ENCODE measurements at places on chromosomes 7 and 10.

DNA sequence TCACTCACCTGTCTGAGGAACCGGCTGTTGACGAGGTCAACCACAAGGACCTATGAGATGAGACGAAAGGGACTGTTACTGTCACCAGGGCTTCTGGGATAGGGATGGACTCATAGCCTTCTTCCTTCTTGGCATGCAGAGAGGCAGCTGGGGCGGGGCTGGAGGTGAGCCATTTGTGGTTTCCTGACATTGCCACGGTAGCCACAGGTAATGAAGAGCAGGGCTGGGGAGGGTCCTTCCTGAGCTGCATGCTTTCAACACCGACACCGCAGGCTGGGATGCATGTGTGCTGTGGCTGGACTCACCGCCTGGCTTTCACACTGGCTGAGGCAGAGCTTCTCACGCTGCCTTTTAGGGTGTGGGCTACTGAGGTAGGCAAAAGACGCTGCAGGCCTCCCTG, 46.4 kb upstream of the MKRN1 start:
- no peak for DNase-seq

- no peak for DNase-seq
These were observed 35.2 kb downstream of the SGCE start for GRCh38 chr7:94620703-94621118.

DNA sequence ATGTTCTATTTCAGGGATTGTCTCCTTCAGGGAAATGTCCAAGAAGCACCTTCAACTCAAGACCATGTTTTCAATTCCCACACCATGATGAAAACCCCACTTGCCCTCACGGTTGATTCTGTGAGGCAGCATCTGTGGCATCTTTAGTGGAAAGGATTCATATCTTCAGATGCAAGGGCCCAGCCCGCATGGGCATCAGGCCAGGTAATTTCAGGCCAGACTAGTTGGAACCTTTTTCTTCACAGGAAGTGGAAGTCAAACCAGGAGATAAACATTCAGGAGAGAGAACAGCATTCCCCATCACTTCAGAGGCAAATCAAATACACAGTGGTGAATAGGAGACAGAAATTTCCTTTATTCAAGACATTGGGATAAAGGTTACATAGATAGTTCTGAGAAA, 88.8 kb downstream of the JCAD start:
- no peak for DNase-seq

- DNase-seq, result no peak
These were observed 71.5 kb upstream of the FAM133B start for GRCh38 chr7:92661651-92662050.

- DNase-seq, result no peak
These were observed 124.9 kb downstream of the CLEC2L start for GRCh38 chr7:139648391-139648861.

- DNase-seq, result no peak
These were observed 2.5 kb downstream of the MMRN2 start for GRCh38 chr10:86954681-86955500.

DNA sequence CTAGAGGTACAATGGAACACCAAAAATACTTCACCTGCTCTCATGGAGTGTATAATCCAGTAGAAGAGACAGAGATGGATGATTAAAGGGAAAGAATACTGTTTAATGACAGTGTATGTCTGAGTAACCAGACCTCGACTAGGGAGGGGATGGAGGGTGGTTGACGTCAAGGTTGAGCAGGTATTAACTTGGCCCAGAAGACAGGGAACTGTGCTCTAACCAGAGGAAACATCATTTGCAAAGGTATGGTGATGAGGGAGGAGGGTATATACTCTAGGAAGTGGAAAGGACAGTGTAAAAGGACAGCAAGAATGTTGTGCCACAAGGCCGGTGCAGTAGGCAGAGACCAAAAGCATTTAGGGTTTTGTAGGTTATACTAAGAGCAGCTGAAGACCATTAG, 2.9 kb downstream of the MIOS start:
- no peak for DNase-seq

DNA sequence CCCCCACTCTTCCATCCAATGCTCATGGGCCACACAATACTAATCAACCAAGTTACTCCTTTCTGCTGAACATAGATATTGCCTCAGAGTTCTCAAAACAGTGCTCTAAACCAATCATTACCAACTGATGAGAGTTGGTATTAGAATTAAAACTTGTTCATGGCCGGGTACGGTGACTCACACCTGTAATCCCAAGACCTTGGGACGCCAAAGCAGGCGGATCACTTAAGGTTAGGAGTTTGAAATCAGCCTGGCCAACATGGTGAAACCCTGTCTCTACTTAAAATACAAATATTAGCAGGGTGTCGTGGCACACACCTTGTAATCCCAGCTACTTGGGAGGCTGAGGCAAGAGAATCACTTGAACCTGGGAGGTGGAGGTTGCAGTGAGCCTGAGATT, 8.2 kb downstream of the TM9SF3 start:
- DNase-seq, result no peak

DNA sequence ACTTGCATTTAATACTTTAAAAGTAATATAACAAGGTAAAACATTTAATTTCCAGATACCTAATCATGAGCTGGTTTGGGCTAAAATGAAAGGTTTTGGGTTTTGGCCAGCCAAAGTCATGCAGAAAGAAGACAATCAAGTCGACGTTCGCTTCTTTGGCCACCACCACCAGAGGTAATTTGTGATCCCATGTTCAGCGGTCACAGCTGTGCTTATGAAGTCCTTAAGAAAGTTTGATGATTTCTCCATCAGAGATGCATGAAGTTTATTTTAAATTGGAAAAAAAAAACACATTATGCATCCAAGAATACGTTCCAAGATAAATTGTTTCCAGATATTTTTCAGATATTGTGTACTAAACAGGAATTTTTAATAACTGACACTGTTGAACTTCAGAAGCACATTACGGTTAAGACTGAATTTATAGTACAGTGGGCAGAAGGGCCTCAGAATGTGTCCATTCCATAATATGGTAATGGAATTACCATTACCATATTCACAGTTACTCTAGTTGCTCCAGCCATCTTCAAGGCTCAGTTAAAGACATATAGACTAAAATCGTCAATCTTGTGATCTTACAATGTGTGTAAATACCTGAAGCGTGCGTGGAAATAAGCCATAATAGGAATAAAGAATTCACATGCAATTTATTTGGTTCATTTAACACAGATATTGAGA, 106.8 kb downstream of the ZMYND11 start:
- DNase-seq, result no peak

DNA sequence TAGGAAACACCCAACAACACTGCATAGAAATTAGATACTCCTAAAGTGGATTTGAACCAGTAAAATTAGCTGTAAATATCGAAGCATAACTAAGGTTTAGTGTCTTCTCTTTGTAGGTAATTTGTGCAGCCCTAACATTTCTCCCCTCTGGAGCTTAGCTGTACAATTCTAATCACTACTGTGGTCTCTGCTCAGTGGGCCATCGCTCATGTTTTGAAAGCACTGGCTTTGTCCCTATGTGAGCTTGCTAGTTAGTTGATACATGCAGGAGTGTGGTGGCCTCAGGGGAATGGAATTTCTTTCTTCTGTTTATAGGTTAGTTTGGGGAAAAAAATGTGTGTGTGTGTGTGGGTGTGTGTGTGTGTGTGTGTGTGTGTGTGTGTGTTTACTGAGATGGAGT, 373.1 kb downstream of the DPP6 start:
- no peak for DNase-seq

GRCh38 chr10:87546971-87547413, 42.3 kb downstream of the MINPP1 start:
- DNase-seq, result no peak

DNA sequence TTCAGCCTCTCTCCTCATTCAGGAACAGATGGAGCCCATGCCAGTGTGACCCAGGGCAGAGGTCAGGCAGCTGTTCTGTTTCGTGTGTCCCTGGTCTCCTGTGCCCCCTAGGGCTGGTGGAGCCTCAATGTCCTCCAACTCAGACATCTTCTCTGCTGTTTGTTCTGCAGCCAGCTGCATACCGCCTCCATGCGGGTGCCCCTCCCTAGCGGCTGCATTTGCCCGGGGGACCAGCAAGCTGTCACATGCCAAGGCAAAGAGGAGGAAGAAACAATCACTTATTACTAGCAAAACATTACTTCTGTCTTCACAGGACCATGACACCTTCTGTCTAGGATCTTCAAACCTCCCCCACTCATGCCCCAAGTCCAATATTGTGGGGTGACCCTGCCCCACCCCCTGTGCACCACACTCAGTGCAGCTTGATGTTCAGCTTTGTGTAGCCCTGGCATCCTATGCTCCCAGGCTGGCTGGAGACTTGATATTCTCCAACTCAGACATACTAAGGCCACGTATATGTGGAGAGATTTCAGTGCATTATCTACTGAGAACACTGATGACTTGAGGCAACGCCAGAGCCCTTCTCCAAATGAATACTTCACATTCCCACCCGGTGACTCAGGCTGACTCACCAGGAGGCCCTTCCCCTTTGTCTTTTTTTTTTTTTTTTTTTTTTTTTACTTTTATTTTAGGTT, 188.9 kb downstream of the SKIDA1 start:
- DNase-seq, result no peak

DNA sequence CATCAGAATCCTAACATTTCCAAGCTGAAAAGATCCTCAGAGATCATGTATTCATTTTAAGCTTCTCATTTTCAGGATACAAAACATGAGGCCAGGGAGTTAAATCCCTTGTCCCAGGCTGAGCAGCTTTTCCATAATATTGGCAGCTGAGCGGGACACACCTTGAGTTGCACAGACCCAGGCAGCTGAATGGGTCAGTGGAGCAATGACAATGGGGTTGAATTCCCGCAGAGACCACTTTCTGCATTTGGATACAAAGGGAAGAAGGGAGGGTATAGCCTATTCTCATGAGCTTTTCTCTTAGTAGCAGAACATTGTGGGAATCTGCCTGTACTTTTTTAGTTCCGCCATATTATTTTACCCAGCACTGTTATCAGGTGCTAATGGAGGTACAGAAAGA, 49.5 kb downstream of the PRR15 start:
- DNase-seq, result no peak

GRCh38 chr7:1312136-1313070, 79.7 kb downstream of the UNCX start:
- no peak for DNase-seq

GRCh38 chr10:103541616-103542015, 48.1 kb downstream of the NEURL1 start:
- no peak for DNase-seq

DNA sequence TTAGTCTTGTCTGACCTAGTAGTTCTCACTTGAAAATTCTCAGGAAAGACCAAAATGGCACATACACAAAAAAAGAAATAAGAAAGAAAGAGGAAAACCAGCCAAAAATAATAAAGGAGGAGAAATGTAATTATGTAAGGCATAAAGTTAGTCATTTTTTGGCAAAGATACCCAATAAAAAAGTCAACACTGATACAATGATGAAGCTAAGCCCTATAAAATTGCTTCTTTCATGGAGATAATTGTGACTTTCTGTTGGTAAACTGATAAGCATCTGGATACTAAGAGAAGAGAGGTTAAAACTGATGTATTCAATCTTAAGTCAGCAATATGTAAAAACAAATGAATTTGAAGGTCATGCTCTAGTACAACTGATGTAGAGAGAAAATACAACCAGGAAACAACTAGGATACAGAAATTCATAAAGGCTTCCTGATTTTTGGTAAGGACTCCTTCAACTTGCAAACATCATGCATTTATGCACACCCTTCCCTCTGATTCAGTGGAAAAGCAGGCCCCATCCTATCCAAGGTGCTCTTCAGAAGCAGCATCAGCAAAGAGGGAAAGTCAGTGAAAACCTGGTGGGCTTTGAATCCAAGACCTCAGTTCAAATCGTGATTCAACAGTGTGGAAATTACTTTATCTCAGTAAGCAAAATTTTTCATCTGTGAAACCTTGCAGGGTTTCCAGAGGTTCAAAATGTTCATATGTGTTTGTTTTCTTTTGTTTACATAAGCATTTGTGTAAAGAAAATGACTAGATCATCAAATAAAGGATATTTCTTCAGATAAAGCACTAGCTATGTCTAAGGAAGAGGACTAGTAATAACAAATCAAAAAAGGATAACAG, 32.6 kb downstream of the IMMP2L start:
- DNase-seq, result no peak

- DNase-seq, result no peak
These were observed 685.7 kb upstream of the IGFBP3 start for GRCh38 chr7:46606761-46607160.

DNA sequence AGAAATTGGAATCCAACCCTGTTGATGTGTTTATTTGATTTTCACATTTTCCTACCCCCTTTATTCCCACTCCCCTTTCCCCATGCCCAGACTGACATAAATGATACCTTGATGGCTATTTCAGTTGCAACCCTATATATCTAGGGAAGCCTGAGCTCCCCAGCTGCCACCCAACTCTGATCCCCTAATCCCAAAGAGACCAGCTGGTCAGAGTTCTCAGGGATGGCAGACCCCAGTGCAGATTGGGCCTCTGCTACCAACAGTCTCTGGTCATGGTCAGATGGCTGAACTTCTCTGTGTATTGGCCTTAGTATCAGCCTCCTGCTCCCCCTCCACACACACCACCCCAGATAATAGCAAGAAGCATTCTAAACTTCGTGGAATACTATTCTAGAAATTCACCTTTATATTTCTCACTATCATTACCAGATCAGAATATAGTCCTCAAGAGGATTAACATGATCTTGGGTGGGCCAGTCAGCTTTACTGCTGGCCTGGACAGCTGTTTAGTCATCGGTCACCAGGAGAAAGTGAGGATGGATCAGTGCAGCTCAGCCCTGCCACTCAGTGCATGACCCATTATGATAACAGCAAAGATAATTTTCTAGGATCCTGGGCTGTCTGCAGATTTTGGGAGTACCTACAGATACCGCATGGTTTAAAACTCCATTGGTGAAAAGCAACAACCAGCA, 24.5 kb upstream of the BTRC start:
- no peak for DNase-seq

DNA sequence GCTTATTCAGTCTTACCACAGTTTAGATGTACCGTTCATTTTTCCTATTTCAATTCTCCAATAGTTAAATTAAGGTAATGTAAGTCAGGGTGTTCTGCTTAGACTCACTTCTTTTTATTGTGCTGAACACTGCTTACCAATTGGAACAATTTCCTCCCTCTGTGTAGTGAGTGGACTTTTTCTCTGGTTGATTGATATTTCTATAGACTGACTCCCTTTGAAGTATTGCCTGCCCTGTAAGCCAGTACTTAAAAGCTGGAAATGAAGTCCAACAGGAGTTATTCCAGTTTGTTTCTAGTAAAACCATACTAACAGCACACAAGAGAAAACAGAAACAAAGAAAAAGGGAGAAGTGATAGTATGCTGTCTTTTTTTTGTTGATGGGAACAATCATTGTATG, 1674.9 kb downstream of the REEP3 start:
- DNase-seq, result no peak

GRCh38 chr7:106679153-106679931, 18.4 kb upstream of the CCDC71L start:
- no peak for DNase-seq

GRCh38 chr10:93513091-93513490, 16.7 kb downstream of the CEP55 start:
- DNase-seq, result no peak

Data from NCI-H526 treated with DMSO at 0.1 percent for 48 hours (cell line).